ENCODE measurements at places on chromosomes 5 and 9.

- no peak for DNase-seq
These were observed 403.1 kb upstream of the ZNF608 start for GRCh38 chr5:125149527-125149926.

DNA sequence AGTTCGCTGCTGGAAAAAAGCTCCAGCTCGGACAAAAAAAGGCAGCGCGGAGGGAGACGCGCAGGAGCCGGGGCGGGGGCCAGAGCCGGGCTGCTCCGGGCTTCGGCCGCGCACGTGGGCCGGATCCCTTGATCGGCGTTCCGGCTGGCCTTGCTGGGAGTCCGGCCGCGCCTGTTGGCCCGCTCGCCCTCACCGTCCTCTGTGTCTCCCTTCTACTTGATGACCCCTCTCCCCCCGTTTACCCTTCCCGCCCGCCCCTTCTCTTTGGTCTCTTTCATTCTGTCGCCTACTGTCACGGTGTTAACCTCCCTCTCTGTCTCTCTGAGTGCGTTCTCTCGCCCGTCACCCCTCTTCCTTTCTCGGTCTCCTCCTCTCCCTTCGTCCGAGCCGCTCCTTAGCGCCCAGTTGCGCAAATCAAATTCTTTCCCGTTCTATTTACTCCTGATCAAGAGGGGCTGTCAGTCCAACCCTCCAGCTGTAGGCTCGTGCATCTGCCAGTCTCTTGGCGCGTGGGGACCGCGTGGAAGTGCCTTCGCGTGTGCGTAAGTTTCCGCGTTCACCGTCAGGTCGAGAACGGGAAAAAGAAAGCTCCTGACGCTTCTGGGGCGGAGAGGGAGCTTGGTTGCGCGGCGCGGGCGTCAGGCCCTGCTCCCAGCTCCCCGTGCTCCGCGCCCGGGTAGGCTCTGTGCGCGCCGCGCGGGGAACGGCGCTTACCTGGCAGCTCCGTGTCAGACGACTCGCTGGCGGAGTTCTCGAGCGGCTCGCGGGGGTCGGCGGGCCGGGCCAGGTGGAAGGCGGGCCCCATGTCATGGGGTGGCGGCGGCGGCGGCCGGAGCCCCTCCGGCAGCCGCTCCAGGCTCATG lies 798 bp downstream of the PITX1 start:
- no peak for DNase-seq

GRCh38 chr9:126327714-126328185 lies 1.1 kb downstream of the MVB12B start:
- no peak for DNase-seq

GRCh38 chr9:26301659-26302058 lies 590.9 kb downstream of the CAAP1 start:
- DNase-seq = no peak

DNA sequence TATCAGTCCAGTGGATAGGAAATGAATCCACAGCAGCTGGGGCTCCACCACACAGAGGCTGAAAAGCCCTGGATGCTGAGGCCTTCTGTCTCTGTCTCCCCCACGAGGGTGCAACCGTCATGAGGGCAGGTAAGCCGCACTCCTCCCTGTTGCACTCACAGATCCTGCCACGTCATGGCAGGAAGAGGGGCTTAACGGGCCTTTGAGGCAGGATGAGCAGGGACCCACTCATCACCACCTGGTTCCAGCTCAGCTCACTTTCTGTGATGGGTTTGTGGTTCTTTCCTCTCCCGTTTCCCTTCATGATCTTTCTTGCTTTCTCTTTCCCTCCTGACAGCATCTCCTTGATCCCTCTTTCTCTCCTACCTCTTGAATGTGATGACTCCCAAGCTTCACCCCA lies 575.2 kb downstream of the CCDC171 start:
- DNase-seq = no peak

DNA sequence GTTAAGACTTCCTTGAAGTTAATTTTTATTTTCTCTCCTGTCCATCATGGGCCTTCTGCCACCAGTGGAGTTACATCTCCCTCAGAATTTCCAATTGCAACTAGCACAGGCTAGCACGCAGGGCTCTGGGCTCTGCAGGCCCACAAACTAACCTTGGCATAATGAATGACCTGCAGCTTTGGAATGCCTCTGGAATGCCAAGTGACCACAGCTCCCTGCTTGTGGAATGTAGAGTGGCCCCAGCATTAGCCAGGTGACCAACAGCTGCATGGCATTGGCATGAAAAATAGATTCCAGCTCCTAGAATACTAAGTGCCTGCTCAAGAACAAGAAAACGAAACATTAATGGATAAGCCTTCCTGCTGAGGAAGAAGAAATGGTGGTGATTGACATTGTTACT lies 726.1 kb downstream of the BRINP1 start:
- no peak for DNase-seq

DNA sequence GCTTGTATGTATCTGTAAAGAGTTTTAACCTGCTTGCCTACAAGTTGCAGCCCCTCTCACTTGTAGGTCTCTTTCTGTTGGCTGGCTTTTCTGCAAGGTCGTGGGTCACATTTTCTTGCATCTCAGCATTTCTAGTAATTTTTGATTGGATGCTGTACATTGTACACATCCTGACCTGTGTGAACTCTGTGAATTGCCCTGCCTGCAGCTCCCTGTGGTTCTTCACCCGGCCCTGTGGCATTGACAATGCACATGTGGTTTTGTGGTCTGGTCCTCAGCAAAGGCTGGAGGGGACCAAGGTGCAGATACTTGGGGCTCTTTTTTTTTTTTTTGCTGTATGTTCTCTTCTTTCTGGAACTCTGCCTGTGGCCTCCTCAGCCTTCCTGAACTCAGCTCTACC lies 53.6 kb downstream of the WNK2 start:
- peak; percentile 13 for DNase-seq

DNA sequence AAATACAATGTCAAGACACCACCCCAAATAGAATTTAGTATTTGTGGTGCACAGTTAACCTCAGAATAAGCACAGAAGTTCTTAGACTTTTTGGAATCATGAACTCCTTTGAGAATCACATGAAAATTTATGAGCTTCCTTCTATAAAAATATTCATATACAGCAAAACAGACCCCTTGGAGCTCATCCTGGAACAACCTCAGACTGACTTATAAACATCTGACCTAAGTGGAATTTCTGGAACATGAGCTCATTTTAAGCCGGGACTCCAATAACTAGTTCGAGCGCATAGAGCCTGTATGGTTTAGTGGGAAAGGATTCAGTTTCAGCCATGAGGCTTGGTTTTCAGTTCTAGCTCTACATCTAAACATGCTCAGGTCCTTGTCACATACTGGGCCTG lies 192.3 kb downstream of the DEPDC1B start:
- DNase-seq = no peak

GRCh38 chr5:171595801-171596231 lies 176.4 kb downstream of the FGF18 start:
- no peak for DNase-seq

Data from CD4-positive, alpha-beta T cell treated with Interleukin-1 beta for 1 hour (primary cell).